ENCODE measurements at places on chromosomes 5 and 9. TPM values are rescaled to one million over a fixed set of nuclear protein-coding genes. Genes with fewer than 3 reads are reported as not detected.

- H3K27ac ChIP-seq = no peak overlapping the region
- no peaks in the 10 kb centered on the region for H3K27me3 ChIP-seq
- no peak overlapping the region for H3K4me3 ChIP-seq
- peaks cover 6% of the 10 kb centered on the region for H3K4me1 ChIP-seq
These were observed 35.1 kb downstream of the EXOSC2 start for GRCh38 chr9:130728721-130729120.

DNA sequence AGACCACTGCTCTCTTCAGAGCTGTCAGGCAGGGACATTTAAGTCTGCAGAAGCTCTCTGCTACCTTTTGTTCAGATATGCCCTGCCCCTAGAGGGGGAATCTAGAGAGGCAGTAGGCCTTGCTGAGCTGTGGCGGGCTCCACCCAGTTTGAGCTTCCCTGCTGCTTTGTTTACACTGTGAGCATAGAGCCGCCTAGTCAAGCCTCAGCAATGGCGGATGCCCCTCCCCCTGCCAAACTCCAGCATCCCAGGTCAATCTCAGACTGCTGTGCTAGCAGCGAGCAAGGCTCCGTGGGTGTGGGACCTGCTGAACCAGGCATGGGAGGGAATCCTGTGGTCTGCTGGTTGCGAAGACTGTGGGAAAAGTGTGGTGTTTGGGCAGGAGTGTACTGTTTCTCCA is 59.9 kb downstream of the CAVIN4 start:
- no peaks in the 10 kb centered on the region for H3K27me3 ChIP-seq
- DNase-seq = no peak
- no peaks in the 10 kb centered on the region for H3K36me3 ChIP-seq
- no peaks in the 10 kb centered on the region for H3K4me1 ChIP-seq
- H3K27ac ChIP-seq = no peak overlapping the region

- H3K36me3 ChIP-seq = no peaks in the 10 kb centered on the region
- no peak for DNase-seq
- peaks cover 34% of the 10 kb centered on the region for H3K4me1 ChIP-seq
- no peaks in the 10 kb centered on the region for H3K27me3 ChIP-seq
- H3K4me3 ChIP-seq = no peak overlapping the region
These were observed 500.0 kb upstream of the KLF4 start for GRCh38 chr9:107989544-107989943.

GRCh38 chr9:13952906-13953305 is 361.0 kb downstream of the NFIB start:
- no peak overlapping the region for H3K27ac ChIP-seq
- no peak for DNase-seq

- DNase-seq = no peak
- no peaks in the 10 kb centered on the region for H3K27me3 ChIP-seq
- H3K27ac ChIP-seq = no peak overlapping the region
- H3K4me3 ChIP-seq = no peak overlapping the region
These were observed 87.8 kb downstream of the RAI14 start for GRCh38 chr5:34743878-34744277.

DNA sequence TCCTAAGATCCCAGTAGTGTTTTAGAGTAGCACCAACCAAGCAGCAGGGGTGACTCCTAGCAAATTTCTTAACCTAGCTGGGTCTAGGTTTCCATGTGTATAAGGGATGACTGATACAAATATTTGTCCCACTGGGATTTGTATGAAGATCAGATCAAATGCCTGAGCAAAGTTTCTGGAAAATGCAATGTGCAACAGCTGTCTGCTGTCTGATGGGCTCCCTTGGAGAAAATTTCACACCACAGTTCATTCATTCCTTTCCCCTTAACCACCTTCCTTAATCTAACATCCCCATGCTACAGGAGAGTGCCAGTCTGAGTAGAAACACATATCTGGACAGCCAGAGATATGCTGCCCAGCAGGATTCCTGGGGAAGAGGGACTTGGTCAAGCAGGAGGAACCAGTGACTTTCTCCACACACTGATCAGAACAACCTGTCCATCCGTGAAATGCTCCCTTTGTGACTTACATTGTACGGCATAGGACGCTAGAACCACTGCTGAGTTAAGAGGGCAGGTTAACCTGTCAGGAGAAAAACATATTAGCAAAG is 53.3 kb downstream of the PTPN3 start:
- H3K27ac ChIP-seq = no peak overlapping the region
- H3K4me3 ChIP-seq = no peak overlapping the region
- H3K4me1 ChIP-seq = no peaks in the 10 kb centered on the region
- peaks cover 5% of the 10 kb centered on the region for H3K36me3 ChIP-seq
- no peak for DNase-seq

- H3K36me3 ChIP-seq = no peaks in the 10 kb centered on the region
- H3K4me1 ChIP-seq = peaks cover 16% of the 10 kb centered on the region
- H3K4me3 ChIP-seq = no peak overlapping the region
- H3K27ac ChIP-seq = peak overlapping the region; percentile 52
- no peaks in the 10 kb centered on the region for H3K27me3 ChIP-seq
- no peak for DNase-seq
These were observed 93.8 kb downstream of the FEM1C start for GRCh38 chr5:115450741-115451140.

DNA sequence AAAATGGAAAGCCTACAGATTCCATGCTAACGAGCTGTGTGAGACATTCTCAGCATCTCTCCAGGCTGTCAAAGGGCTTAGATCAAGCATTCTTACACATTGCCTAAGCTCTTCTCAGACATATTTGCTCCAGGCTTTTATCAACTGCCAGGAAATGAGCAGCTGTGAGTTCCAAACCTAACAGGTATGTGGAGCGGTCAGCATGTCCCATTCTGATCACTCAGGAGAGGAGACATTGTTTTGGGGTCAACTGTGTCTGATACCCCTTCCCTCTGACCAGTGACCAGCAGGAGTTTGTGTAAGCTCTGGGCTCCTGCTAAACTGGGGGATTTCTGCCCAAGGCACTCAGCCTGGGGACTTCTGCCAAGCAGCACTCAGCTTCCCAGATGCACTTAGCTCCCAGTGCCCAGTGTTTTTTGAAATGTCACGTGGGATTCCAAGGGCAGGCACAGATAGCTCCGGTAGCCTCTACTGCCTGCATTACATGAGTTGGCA is 229.1 kb downstream of the SEC61B start:
- no peak overlapping the region for H3K4me3 ChIP-seq
- H3K27me3 ChIP-seq = no peaks in the 10 kb centered on the region
- no peaks in the 10 kb centered on the region for H3K36me3 ChIP-seq
- H3K4me1 ChIP-seq = peaks cover 3% of the 10 kb centered on the region

DNA sequence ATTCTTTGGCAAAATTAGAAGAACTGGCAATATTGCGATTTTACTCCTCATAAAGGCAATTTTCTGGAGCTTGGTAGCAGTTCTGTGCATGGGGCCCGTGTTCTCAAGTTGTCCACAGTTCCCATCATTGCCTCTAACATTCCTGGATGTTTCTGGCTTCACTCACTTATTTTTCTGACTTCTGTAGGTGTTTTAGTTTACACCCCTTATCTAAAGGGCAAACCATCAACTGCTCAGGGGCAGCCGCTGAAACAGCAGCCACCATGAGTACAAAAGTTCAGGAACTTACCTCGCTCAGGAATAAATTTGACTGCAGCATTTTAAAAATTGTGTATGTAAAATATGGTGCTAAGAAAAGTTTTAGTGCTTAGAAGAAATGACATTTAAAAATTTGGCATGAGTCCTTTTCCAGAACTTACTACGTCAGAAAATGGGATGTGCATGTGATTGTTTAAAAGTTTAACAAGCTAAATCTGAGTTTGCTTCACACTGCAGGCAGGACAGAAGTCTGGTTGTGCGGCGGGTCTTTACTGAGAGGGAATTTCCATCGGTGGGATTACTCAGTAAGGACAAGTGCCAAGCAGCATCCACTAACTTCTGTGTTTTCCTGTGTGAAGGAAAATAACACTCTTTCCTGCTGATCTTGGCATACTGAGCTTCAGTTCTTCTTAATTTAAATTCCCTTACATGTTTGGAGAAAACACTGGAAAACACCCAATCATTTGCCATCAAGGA is 261.7 kb downstream of the MAT2B start:
- no peak overlapping the region for H3K4me3 ChIP-seq
- H3K27me3 ChIP-seq = no peaks in the 10 kb centered on the region
- H3K4me1 ChIP-seq = no peaks in the 10 kb centered on the region

Gene FRRS1L
- 0.47 TPM for total RNA-seq

Gene FGF1
- 1.2 TPM for total RNA-seq

Gene TPPP
- total RNA-seq = 9.6 TPM

Gene ALDH7A1
- 54.3 TPM for total RNA-seq

Gene PAEP
- total RNA-seq = not detected

Gene CSF1R
- total RNA-seq = 93.1 TPM

Gene LEAP2
- total RNA-seq = 1.2 TPM

Gene SYK
- 91.8 TPM for total RNA-seq

Gene SPATA31E1
- total RNA-seq = not detected

Gene EQTN
- total RNA-seq = 0.29 TPM

Gene HSD17B3
- 1.0 TPM for total RNA-seq

Gene ANKRD18B
- 1.3 TPM for total RNA-seq

Gene ANKDD1B
- total RNA-seq = 3.3 TPM

Data from left lung (tissue), 14 donors.